ENCODE measurements at places on chromosomes 1 and 21.

- DNase-seq = peak; percentile 17
These were observed 598.5 kb upstream of the USP24 start for GRCh38 chr1:55813618-55814017.

- DNase-seq = no peak
These were observed 31.4 kb upstream of the SLC35D1 start for GRCh38 chr1:67085326-67085725.

DNA sequence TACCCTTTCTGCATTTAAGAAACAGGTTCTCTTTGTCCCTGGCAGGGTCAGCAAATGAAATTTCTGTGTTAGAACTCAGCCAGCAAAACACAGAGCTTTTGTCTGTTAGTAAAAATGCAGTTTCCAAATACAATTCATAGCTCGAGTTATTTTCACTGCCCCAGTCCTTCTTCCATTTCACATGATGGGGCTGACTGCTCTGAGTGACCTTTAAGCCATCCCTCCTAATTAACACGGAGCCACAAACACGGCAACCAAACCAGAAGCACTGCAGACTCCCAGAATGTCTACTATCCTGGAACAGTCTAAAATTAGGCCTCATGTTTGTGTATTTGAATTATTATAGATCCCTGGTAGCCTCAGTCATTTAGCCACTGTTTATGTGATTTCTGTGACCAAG, 99.1 kb upstream of the RGS4 start:
- DNase-seq = no peak

DNA sequence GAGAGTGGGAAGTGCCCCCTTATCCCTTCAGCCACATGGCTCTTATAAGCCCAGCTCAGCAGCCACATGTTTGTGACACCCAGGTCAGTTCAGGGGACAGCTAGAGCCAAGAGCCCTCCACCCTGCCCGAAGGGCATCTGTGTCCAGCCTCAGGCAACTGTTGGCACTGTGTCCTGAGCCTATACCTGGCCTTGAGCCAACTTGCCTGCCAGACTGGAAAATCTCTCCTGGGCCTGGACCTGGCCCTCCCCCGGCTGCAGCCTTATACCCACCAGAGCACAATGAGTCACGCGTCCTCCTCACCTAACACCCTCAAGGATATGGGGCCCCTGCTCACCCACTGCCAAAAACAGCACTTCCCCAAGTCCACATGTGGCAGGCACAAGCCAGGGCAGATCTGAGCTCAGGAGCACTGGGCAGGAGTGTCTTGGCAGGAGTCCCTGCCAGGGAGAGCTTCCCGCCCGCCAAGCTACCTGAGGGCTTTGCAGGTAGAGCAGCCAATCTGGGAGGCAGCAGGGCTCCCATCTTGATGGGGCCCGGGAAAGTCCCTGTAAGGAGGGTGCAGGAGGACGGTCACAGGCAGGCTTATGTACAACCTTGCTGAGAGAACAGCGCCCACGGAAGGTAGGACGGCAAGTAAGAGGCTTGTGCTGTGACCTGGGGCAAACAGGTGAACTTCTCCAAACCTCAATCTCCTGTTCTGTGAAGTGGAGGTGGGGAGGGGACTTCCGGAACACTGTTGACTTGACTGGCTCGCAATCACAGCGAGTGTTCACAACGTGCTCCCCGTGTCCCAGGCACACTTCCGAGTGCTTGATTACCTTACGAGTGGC, 19.8 kb upstream of the HSPG2 start:
- peak; percentile 70 for DNase-seq

GRCh38 chr1:221343607-221344006, 398.3 kb downstream of the DUSP10 start:
- no peak for DNase-seq

DNA sequence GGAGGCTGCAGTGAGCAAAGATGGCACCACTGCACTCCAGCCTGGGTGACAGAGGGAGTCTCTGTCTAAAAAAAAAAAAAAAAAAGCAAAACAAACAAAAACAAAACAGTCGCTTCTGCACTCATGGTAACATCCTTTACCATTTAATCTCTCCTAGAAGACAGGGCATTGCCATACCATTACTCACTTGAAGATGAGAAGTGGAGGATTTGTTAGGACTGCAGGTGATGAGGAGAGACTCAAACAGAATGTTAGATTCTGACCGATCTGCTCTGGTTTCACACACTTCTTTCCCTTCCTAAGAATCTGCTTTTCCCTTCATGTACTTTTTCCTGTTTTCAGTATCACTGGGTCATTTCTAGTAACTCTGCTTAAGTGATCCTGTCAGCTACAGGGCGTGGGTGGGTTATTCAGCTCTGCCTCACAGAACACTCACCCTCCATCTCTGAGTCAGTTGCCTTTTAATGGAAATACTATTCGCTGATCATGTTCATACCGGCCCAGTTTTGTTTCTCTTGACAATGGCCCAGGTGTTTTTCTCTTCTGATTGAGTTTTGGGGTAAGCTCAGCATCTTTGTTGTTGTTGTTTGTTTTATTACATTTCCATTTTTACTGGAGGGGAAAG, 148.0 kb upstream of the ERG start:
- DNase-seq = no peak
